Thoracic aorta (tissue), 2 donors: ENCODE measurements at places on chromosomes 3 and 15. TPM values are rescaled to one million over a fixed set of nuclear protein-coding genes. Genes with fewer than 3 reads are reported as not detected.

UTS2B gene
- total RNA-seq = 0.81 TPM

BBS4 gene
- total RNA-seq = 22.1 TPM

THRB gene
- 40.3 TPM for total RNA-seq

MUC13 gene
- 0.49 TPM for total RNA-seq

PGBD4 gene
- 0.27 TPM for total RNA-seq

IGSF10 gene
- 5.3 TPM for total RNA-seq

NRROS gene
- 17.9 TPM for total RNA-seq

HDGFL3 gene
- 118 TPM for total RNA-seq

SPINK8 gene
- total RNA-seq = not detected
